ENCODE measurements at places on chromosomes 12 and 14. TPM values are rescaled to one million over a fixed set of nuclear protein-coding genes. Genes with fewer than 3 reads are reported as not detected.

PTCSC3 gene
- not detected for total RNA-seq

COCH gene
- total RNA-seq: not detected

ATF7 gene
- total RNA-seq: 41.0 TPM

MLF2 gene
- total RNA-seq: 101 TPM

AICDA gene
- not detected for total RNA-seq

ABCC9 gene
- not detected for total RNA-seq

HOXC6 gene
- not detected for total RNA-seq

AQP5 gene
- not detected for total RNA-seq

ERP27 gene
- total RNA-seq: 25.4 TPM

NANOG gene
- not detected for total RNA-seq

TAS2R9 gene
- total RNA-seq: not detected

LTBP2 gene
- 0.54 TPM for total RNA-seq

DNAI7 gene
- 0.25 TPM for total RNA-seq

PCED1B gene
- 64.9 TPM for total RNA-seq

TCL1B gene
- not detected for total RNA-seq

FOXA1 gene
- 1.0 TPM for total RNA-seq

IGFBP6 gene
- not detected for total RNA-seq

NEUROD4 gene
- not detected for total RNA-seq

ANP32D gene
- total RNA-seq: not detected

ZDHHC22 gene
- not detected for total RNA-seq

CPNE6 gene
- not detected for total RNA-seq

CLMN gene
- total RNA-seq: 0.17 TPM

RASSF9 gene
- not detected for total RNA-seq

AMN gene
- total RNA-seq: 0.86 TPM

KLRC4 gene
- not detected for total RNA-seq

SERPINA5 gene
- total RNA-seq: not detected

PRKCH gene
- 457 TPM for total RNA-seq

INSM2 gene
- not detected for total RNA-seq

SLC38A2 gene
- 186 TPM for total RNA-seq

JDP2 gene
- 0.79 TPM for total RNA-seq

DEGS2 gene
- not detected for total RNA-seq

CDCA4 gene
- total RNA-seq: 16.5 TPM

TC2N gene
- 138 TPM for total RNA-seq

ASCL1 gene
- total RNA-seq: not detected

NUDT4 gene
- 78.2 TPM for total RNA-seq

CLEC4A gene
- total RNA-seq: 1.4 TPM

CCNB1IP1 gene
- 21.2 TPM for total RNA-seq

RAPGEF3 gene
- 0.79 TPM for total RNA-seq

CLEC12A gene
- total RNA-seq: not detected

OR11H12 gene
- total RNA-seq: not detected

ALG10B gene
- total RNA-seq: 5.3 TPM

FKBP3 gene
- 43.8 TPM for total RNA-seq

NPFF gene
- total RNA-seq: not detected

GPR84 gene
- not detected for total RNA-seq

KCNA5 gene
- not detected for total RNA-seq

CD163L1 gene
- total RNA-seq: not detected

PZP gene
- not detected for total RNA-seq

RCOR1 gene
- total RNA-seq: 28.1 TPM

RILPL1 gene
- 6.6 TPM for total RNA-seq

KRT3 gene
- total RNA-seq: not detected

NR4A1 gene
- 143 TPM for total RNA-seq

All from CD4-positive, CD25-positive, alpha-beta regulatory T cell (primary cell).